ENCODE measurements at places on chromosomes 11 and 22.

DNA sequence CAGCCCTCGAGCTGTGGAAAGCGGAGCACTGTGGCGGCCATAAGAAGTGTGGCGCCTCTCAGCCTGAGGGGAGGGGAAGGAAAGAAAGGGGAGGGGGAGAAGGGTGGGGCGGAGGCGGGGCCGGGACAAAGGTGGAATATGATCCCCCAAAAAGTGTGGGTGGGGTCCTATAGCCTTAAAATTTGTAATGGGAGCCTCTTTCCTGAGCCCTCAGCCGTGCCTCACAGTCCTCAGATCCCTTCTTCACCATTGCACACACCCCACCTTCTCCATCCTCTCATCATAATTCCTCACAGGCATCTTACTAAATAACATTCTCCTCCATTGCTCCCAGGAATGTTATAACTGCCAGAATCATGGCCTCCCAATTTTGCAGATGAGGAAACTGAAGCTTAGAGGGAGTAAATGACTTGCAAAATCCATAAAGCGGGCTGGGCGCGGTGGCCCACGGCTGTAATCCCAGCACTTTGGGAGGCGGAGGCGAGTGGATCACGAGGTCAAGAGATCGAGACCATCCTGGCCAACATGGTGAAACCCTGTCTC is 600 bp upstream of the RAB6A start:
- no peak for DNase-seq

GRCh38 chr11:42544726-42545125 is 767.1 kb upstream of the API5 start:
- DNase-seq, result no peak

DNA sequence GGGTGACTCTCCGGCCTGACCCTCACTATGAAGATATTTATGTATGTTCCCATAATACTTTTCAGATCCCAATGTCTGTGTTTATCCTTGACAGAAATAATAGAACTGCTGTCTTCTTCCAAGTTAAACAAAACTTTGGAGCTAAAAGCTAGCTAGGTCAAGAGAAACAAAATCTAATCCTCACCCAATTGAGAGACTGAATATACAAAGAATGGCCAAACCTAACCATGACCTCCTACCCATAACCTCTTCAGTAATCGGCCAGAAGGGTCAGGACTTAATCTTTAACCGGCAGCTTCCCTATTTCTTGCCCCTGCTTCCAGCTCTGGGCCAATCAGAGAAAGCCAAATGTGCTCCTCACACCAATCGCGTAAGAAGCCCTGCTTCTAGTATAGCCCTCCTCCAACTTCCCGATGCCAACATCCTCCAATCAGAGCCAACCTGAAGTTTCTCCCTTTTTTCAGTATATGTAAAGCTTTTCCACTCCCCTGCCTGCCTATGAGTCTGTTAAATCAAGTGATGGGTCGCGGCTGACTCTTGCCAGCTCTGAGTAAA is 1.7 kb upstream of the DDX6 start:
- DNase-seq, result no peak

DNA sequence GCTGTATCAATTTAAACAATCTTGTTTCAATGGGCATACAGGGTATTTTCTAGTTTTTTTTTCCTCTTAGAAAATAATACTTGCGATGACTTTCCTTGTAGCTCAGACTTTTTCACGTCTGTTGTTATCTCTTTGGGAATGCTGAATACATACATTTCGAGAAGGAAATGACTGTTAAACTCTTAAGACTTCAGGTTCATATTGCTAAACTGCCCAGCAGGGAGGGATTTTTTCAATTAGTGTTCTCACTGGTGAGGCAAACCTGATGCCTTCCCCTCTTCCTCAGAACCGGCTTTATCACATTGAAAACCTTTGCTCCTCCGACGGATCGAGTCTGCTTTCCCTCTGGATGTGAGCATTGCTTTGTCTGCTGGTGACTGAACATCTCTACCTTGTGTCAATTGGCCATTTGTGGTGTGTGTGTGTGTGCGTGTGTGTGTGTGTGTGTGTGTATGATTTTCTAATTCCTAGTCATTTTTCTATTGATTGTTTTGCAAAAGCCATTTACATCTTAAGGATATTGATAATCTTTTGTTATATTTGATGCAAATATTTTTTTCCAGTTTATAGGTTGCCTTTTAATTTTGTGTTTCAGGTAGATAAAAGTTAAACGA is 6.6 kb downstream of the NEAT1 start:
- DNase-seq, result no peak

- DNase-seq, result no peak
Measured at GRCh38 chr11:129593098-129593497, 217.4 kb downstream of the BARX2 start.

DNA sequence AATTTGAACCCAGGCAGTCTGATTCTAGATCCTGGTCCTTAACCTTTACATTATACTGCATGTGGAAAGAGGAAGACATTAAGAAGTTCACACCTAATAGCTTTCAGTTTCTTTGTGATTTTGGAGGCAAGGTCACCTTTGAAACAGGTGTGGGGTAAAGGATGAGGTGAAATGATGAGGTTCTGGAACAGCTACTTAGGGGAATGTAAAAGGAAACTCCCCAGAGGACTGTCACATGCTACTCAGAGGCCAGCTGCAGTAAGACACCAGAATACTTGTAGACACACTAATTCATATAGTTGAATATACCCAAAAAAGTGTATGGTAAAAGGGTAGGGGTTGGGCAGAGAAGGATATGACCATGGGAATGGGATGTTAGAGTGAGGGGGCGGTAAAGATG is 5.4 kb downstream of the APIP start:
- no peak for DNase-seq

GRCh38 chr11:83827940-83828554 is 541.9 kb upstream of the CCDC90B start:
- DNase-seq, result no peak

DNA sequence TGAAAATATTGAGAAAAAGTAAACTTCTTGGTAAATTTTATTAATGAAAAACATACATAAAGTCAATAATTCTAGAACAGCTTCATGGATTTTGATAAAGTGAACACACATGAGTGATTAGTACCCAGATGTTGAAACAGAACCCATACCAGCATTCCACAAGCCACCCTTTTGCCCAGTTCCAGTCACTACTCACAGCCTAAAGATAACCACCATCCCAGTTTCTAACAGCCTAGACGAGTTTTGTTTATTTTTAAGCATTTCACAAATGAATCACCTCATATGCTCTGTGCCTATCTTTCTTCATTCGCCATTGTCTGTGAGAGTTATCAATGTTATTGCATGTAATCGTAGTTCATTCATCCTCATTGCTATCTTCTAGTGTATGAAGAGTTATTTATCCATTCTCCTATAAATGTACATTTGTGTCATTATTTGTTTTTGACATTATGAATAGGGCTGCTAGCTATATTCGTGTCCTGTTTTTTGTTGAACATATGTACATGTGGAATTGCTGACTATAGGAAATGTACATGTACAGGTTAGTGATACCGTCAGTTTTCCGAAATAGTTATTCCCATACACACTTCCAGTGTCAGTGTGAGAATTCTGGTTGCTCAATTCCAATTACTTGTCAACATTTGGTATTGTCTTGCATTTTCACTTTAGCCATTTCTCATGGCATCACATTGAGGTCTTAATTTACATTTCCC is 44.5 kb upstream of the TEAD1 start:
- DNase-seq, result no peak

GRCh38 chr11:35144806-35145205 is 5.8 kb downstream of the CD44 start:
- DNase-seq, result no peak

DNA sequence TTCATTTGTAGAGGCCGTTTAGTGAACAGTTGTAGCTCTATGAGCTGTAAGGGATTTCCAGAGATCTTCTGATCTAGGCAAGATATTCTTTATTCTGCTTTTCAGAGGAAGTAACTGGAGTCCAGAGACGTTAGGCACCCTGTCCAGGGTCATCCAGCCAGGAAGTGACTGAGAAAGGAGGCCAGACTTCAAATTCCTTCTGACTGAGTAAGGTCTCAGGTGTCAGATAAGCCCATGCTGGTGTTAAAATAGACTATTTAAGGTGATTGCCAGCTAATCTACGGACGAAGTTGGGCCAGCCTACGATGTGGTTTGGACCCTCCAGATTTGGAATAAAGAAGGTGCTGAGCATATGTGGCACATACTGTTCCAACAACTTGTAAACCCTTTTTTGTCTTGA is 54.6 kb downstream of the GRIK4 start:
- DNase-seq, result no peak

DNA sequence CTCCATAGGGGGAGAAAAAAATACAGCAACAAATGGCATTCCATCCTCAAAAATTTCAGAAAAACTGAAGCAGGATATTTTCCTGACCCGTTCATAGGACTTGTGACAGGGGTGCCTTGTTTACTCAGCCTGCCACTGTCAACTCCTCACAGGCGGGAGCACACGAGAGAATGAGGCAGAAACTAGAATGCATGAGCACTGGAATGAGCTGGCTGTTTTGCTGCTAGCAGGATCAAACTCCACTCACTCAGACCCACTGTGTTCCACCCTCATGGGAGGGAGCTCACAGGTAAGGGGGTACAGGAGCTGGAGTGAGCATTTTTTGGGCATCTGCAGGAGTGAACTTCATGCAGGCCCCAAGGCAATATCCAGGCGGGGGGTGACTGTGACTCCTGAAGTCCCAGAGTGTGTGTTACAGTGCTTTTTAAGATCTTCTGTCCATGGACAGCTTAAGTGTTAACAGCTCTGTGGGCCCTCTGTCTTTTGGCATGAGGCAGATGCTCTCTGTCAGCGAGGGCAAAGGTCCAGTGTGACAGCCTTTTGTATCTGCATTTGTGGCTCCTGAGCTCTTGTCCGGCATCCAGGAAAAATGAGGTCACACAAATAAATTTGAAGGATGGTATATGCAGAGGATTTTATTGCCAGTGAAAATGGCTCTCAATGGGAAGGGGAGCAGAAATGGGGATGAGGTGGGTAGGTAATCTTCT is 905.7 kb upstream of the TENM4 start:
- no peak for DNase-seq

GRCh38 chr11:110088535-110089344 is 4.5 kb upstream of the ZC3H12C start:
- DNase-seq, result no peak

DNA sequence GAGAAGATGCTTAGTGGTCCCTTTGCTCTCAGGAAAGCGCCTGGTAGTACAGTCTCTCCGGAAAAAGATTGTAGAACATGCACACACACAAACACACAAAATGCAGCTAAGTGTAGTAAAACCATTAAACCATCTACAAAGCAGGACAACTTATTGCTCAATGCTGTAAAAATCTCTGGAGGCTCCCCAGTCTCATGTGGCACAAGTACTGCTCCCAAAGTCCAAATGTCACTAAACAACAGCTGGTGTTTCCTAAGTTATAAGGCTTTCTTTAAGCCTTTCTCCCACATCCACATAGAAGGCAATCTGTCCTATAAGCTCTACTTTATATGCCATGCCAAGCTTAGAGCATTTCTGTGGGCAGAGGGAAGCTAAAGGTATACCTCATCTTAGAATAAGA is 32.9 kb downstream of the CDON start:
- no peak for DNase-seq

- DNase-seq, result no peak
Measured at GRCh38 chr11:62575156-62575555, 1.5 kb upstream of the EEF1G start.
